Endothelial cell (in vitro differentiated cells): ENCODE measurements at places on chromosomes 2 and 18. TPM values are rescaled to one million over a fixed set of nuclear protein-coding genes. Genes with fewer than 3 reads are reported as not detected.

- no peak for DNase-seq
These were observed 63.3 kb downstream of the DTNA start for GRCh38 chr18:34773378-34773777.

SLC4A3 gene
- total RNA-seq = 2.1 TPM

INPP5D gene
- total RNA-seq = 79.2 TPM

PLCL1 gene
- 13.6 TPM for total RNA-seq

GRCh38 chr2:99725820-99726219 is 236.0 kb upstream of the REV1 start:
- no peak for DNase-seq

CDH20 gene
- total RNA-seq = not detected

MYO7B gene
- 0.90 TPM for total RNA-seq

DNA sequence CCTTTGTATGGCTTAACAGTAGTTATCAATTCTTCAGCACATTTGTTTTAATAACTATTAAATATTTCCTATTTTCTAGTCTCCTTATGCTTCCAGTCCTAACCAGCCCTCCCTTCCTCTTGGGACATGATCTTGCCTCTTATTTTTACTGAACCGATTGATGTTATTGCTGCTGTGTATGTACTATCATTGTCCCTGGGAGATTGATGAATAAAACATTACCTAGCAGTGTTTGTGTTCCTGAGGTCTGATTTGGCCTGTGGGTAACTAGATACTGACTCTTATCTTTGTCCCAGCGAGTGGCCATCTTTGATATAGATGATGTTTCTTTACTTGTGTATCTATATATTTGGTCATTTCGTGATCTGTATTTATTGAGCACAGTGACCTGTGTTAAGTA is 192.9 kb downstream of the BABAM2 start:
- no peak for DNase-seq
